ENCODE measurements at places on chromosomes 7 and 10. TPM values are rescaled to one million over a fixed set of nuclear protein-coding genes. Genes with fewer than 3 reads are reported as not detected.
A peak's percentile ranks its signal among the peaks of the same experiment; 100 is the strongest.

DNA sequence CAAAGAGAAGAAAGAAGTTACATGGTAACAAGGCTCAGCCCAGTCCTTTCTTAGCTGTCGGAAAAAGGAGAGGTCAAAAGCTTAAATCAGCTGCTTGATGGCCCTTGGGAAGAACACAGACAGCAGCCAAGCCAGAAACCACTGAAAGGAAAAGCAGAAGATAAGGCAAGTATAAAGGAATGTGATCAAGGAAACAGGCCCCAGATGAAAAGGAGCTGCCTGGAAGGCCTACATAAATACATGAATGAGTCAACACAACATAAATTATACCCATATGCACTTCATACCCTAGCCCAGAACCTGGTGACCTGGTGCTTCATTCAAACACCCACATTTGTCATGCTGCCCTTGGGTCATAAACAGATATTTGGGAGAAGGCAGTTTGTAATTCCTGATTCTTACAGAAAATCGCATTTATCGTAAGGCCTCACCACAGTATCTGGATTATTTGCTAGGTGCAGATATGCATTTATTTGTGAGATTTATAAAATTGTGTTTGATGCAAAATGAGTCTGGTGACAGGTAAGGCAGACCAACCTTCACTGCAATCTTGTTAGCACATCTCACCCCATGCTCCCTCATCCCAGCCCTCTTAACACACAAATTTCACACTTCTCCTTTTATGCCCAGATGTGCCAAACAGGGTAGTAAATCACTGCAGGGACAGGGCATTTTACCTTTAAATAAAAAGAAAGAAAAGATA, 94.9 kb upstream of the KCNIP2 start:
- peak; percentile 63 for DNase-seq

DNA sequence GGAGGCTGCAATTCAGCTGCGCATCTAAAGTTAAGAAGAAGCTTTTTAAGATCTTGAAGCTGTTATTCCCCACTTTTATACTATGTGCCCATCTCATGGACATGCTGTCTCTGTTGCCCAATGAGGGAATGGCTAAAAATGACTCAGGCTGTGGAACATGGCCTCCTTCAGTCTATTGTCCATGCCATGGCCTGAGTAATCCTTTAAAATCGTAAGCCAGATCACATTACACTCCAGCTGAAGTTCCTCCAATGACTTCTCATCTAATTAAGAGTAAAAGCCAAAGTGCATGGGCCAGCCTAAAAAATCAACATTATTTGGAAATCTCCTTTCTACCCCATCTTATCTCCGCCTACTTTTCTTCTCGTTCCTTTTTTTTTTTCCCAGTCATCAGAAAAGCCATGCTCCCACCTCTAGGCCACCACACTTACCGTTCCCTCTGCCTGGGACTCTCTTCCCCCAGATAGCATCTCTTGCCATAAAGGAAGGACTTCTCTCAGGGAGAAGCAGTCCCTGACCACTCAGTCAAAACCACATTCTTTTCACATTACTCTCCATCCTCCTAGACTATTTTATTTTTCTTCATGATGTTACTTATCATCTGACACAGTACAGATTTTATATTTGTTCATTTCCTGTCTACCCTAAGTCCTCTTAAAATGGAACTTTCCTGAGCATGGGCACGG, 337.4 kb downstream of the PRPF18 start:
- peak; percentile 76 for DNase-seq

- no peak for DNase-seq
Observed at GRCh38 chr7:18995811-18996426, 121.5 kb downstream of the TWIST1 start.

- DNase-seq, result no peak
Observed at GRCh38 chr10:2920637-2921036, 146.7 kb upstream of the PFKP start.

DNA sequence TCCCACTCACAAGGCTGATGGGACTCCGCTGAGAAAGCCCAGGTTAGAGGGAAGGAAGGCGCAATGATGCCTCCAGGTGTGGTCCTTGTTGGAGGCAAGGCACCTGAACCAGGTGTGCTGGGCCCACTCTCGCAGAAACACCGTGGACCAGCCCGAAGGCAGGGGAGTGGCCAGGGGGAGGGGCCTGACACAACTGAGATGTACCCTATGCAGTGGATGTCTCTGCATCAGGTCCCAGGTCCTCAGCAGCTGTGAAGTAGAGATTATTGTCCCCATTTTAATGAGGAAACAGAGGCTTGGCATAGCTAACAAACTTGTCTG, 32.0 kb downstream of the GBX1 start:
- DNase-seq, result no peak

DNA sequence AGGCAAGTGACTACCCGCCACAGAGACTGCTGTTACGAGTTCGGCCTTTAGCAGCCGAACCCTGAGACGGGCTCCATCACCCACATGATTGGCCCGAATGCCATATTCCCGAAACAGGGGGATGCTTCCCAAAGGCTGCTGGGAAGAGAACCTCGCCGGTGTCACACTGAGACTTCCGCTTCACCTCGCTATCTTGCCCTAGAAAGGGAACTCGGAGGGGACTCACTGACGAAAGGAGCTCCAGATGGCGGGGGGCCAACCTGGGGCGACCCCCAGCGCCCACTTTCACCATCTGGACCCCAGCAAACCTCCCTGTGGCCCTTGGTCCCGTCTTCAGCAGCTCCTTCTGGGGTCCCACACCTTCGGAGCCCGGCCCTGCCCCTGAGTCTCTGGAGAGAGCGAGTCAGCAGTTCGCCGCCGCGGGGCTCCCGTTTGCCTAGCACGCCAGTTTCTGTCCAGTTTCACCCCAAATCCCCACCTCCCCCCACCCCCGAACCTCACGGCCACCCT, 529 bp downstream of the HPS1 start:
- DNase-seq, result peak; percentile 9

The CNOT4 gene
- 2.4 TPM for total RNA-seq

The OIT3 gene
- 0.25 TPM for total RNA-seq

The TRIM56 gene
- total RNA-seq, result 18.6 TPM

The VWA2 gene
- 3.5 TPM for total RNA-seq

All from renal cortical epithelial cell (primary cell).